ENCODE measurements at places on chromosomes 1 and 21.

- no peak for DNase-seq
These were observed 50.5 kb downstream of the DSCAM start for GRCh38 chr21:40796464-40796863.

DNA sequence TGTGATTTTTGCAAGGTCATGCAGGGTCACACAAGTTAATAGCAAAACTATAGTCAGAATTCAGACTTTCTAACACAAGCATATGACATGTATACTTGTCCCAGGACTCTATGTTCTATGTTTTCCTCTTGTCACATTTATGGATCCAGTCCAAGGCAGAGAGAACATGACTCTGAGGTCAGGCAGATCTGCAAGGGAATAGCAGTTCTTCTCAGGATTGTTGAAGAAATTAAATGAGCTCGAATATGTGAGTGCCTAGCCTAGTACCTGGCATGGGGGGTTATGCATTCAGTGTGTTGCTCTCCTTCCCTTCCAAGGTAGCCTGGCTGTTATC is 9.5 kb upstream of the RPTN start:
- DNase-seq, result no peak

GRCh38 chr1:175186433-175187160 is 6.0 kb downstream of the KIAA0040 start:
- DNase-seq, result no peak

GRCh38 chr1:116537040-116537831 is 33.6 kb downstream of the CD58 start:
- no peak for DNase-seq

DNA sequence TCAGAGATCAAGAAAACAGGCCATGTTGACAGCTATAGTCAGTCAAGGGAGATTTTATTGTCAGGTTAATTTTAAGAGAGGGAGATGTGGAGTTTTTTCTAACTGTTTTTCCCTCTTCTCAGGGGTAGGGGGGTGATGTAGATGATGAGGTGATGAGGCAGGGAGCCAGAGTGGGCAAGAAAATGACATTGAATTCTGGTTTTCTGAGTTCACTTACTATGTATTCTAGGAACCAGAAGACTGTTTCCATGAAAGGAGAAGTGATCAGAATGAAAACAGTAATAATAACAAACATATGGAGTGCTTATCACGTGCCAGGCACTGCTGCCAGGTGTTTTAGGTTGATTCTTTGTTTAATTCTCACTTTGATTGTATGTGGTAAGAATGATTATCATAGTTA is 40.2 kb downstream of the CASQ2 start:
- DNase-seq, result no peak

DNA sequence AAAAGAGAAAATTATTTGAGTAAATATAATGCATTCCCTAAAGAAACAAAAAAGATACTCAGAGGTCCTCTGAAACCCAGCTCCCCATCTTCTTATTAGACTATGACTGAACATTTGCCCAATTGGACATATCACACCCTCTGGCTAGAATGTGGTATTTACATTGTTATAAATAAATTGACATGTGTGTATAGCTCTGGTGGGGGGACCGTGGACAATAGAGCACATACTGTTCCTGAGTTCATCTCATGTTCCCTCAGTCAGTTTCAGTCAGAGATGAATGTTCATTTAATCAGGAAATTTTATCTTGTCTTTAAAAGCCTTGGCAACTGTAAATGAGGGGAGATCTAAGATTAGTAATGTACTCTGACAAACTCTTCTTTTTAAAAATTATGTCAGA is 459.3 kb upstream of the ADAMTS5 start:
- DNase-seq, result no peak

DNA sequence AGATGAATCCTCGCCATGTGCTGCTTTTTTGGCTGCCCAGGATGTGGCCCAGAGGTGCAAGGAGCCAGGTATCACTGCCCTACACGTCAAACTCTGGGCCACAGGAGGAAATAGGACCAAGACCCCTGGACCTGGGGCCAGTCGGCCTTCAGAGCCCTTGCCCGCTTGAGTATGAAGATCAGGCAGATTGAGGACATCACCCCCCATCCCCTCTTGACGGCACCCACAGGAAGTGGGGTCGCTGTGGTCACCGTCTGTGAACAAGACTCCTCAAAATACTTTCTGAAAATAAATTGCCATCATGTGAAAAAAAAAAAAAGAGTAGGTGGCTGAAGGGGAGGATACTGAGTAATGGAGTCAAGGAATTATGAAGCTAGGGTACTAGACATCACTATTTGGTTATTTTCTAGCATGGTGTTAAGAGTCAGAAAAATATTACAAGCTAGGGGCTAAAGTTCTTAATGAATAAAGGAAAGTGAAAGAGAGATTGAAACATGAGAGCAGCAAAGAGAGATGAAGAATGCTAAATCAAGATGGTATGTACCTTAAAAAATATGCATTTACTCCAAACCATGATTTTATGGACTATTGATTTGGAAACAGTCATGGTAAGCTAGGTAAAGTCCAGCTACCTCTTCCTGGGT is 84.9 kb downstream of the CLEC20A start:
- no peak for DNase-seq

DNA sequence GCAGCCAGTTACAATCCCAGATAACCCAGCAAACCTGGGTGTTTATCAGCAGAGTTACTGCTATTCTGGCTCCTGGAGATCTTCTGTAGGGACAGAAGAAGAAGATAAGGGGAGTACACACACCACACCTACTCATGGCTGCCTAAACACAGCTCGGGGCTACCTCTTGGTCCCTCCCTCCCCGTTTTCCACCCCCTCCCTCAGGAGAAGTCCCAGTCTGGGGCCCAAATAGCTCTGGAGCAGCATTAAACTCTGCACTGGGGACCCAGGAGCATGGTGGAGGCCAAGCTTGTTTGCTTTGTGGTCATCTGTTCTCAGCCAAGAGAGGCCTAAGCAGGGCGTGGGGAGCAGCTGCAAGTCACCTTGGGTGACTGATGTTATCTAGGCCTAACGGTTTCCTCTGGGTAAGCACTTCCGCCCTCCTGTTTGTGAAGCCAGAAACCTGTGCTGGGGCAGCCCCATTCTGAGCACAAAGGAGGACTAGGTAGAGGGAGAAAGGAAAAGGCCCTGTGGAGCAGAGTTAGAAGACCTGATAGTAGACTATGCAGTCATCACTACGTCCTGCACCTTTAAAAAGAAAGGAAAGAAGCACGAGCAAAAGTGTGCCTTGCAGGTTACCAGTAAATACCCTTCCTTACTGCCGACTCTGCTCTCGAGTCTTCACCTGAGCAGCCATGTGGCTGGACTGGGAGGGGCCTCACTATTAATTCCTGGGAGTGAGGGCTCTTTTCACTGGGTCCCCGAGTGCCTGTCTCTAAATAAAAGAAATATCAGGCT is 2.0 kb upstream of the RCSD1 start:
- no peak for DNase-seq

- DNase-seq, result no peak
These were observed 866.2 kb downstream of the LRRIQ3 start for GRCh38 chr1:73331726-73332125.

DNA sequence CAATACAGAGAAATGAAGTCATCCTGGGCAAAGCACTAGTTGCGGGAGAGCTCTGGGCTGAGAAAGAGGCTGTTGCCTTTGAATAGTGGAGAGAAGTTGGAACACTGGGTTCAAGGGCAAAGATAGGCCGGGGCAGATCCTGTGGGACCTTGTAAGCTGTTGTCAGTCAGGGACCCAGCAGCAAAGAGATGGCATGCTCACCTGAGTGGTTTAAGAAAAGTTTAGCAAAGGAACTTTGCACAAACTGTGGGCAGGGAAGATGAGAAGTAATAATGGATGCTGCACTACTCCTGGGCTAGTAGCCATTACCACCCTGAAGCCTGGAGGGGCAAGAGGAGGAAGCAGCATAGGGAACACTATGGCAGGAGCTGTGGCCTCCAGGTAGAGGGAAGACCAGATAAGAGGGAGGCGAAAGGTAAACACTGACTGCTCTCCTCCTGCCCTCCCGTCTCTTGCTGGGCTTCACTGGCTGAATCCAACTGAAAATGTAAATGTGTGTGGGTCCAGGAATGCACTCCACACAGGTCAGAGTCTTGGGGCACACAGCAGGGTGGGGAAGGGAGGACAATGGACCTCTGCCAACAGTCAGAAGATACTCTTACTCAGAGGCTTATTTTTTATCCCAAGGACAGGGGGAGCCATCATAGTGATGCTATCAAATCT is 129.2 kb downstream of the PLPP3 start:
- DNase-seq, result no peak

DNA sequence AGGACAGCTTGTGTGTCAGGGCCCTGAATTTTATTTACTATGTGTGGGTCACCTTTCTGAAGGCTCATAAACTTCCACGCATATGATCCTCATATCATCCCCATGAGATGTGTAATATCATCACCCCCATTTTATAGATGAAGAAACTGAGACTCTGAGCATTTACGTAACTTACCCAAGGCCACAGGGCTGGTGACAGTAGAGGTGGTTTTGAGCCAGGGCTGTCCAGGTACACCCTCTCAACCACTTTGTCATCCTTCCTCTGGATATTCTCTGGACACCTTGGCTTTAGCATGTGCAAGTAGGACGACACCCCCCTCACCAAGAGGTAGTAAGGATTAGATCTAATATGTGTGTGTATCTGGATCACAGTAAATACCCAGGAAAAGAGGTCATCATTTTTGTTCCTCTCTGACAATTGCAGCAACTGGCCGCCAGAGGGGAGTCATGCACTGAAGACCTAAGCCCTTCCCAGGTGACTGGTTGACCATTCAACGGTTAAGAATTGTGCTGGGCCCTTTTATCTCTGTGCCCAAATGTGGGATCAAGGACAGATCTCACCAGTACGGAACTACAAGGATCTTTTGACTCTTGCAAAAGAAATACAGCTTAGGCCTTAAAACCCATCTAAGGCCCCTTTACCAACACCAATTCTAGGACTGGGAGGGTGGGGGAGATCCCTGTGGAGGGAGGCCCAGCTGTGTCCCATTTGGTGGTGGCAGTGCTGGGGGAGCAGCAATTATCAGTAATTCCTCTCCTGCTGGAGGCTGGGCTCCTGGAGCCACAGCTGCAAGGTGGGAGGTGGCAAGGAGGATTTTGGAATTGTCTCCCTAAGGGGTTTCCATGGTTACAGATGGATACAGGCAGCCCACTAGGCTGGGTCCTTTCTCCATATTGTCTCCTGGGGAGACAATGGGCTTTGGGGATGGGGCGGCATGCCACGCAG is 13.7 kb upstream of the E2F2 start:
- DNase-seq, result peak; percentile 18

DNA sequence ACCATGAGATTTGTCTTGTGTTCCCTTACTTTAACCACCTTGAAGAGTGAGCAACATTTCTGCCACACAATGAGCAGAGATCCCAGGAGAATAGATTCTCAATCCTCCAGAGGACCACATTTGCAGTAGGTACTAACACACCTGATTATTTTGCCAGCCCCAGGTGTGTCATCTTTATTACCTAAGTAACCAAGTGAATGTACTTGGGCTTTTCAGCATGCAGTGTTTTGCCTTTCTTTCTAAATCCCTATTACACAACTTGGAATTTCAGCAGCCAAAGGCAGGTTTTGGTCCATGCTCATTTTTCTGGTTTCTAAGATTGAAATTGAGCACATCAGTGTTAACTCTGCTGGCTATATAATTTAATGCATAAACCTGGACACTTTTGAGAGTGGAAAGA is 43.2 kb upstream of the ST6GALNAC5 start:
- no peak for DNase-seq

- DNase-seq, result no peak
These were observed 92.4 kb downstream of the KCNJ15 start for GRCh38 chr21:38349111-38349746.

GRCh38 chr21:46355161-46356004 is 31.4 kb downstream of the PCNT start:
- no peak for DNase-seq

GRCh38 chr1:177786176-177786745 is 183.6 kb downstream of the SEC16B start:
- no peak for DNase-seq

DNA sequence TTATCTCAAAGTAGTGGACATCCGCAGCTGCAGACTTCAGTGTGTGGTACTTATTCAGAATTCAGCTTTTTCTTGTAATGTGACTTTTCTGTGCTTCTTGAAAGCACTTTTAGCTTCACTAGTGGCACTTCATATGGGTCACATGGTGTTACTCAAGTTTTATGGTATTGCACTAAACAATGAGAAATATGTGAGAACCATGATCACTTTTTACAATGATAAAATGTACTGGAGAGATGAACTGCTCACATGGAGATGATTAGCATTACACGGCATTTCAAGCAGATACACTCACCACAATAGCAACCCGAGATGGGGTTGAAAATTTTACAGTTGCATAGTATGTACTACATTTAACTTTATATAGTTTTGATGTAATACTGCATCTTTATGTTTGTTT is 40.1 kb upstream of the GPR52 start:
- DNase-seq, result no peak

DNA sequence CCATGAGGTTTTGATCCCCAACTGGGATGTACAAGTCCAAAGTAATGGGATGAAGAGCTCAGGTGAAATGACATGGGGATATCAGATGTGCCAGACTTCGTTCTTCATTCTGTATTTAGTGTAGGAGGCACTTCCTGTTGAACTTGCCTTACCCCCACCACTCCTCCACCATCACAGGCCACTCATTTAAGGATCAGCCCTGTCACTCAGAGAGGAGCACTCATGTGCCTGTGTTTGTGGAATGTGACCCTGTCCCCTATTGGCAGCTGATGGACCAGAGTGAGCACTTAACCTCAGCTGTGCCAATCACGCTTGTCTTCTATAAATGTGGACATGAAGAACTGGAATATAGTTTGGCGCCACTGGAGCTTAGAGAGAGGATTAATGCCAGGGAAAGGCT is 91.4 kb upstream of the CTTNBP2NL start:
- no peak for DNase-seq

- DNase-seq, result peak; percentile 42
These were observed 16.4 kb upstream of the SLC44A3 start for GRCh38 chr1:94803517-94804441.

GRCh38 chr1:928825-929661 is 5.3 kb downstream of the SAMD11 start:
- DNase-seq, result no peak

DNA sequence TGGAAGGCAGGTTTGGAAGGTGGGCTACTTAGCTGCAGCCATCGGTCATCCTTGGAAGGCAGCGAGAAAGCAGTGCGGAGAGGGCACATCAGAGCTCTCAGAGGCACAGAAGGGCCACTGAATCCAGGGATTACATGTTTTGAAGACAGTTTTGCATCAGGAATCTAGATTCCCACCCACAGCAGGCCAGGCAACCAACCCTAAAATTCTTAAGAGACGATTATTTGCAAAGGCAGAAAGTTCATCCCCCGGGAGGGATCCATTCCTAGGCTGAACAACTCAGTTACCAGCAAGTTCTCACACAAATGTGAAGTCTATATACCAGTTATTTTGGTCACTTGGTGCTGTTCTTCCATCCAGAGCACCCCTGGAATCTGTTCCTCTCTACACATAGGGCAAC is 457.3 kb upstream of the VAMP3 start:
- DNase-seq, result no peak
